Stimulated activated CD4-positive, alpha-beta T cell treated with anti-CD3 and anti-CD28 coated beads, Interleukin-1b, Interleukin-23, amount 100 ng/mL, for 4 hours (primary cell): ENCODE measurements at places on chromosomes 5 and 9.

GRCh38 chr5:179777909-179778308 lies 15.9 kb upstream of the LTC4S start:
- no peak for DNase-seq

GRCh38 chr5:27978322-27978721 lies 939.9 kb upstream of the CDH9 start:
- DNase-seq, result no peak

GRCh38 chr5:4639946-4640345 lies 500.2 kb upstream of the ADAMTS16 start:
- no peak for DNase-seq

DNA sequence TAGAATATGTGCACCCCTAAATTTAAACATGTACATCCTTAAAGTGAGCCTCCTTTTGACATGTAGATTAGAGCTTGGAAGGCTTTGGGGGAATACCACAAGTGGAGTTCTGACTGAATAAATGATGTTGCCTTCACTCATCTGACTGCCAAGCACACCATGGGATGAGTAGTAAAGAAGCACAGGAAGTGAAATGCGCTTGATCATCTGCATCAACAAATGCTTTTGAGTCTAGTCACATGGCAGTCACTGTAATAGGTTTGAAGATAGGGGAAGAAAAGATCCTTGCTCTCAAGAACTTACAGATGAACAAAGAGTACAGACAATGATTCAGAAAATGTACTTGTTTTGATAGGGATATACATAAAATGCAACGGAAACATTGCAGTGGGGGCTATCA lies 62.0 kb upstream of the STARD4 start:
- no peak for DNase-seq

GRCh38 chr9:33109097-33109496 lies 32.6 kb upstream of the SMU1 start:
- DNase-seq, result no peak

GRCh38 chr5:104540448-104540847 lies 977.9 kb upstream of the NUDT12 start:
- DNase-seq, result no peak

DNA sequence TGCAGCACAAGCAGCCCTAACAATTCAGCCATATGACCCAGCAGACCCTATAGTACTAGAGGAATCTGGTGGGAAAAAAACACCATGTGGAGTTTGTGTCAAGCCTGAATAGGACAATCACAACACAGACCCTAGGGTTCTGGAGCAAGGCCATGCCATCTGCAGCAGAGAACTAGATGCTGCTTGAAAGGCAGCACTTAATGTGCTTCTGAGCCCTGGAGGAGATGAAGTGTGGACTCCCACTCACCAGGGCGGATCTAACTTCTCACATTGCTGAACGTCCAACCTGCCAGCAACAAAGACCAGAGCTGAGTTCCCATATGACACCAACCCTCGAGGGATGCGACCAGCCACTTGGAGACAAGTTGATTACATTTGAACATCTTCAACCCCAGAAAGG lies 43.2 kb downstream of the GABBR2 start:
- DNase-seq, result no peak

- no peak for DNase-seq
Measured at GRCh38 chr5:15834596-15835245, 334.7 kb downstream of the FBXL7 start.

- DNase-seq, result no peak
Measured at GRCh38 chr5:95564450-95564849, 9.5 kb downstream of the ARSK start.

GRCh38 chr9:76321195-76321828 lies 72.9 kb downstream of the RFK start:
- no peak for DNase-seq

DNA sequence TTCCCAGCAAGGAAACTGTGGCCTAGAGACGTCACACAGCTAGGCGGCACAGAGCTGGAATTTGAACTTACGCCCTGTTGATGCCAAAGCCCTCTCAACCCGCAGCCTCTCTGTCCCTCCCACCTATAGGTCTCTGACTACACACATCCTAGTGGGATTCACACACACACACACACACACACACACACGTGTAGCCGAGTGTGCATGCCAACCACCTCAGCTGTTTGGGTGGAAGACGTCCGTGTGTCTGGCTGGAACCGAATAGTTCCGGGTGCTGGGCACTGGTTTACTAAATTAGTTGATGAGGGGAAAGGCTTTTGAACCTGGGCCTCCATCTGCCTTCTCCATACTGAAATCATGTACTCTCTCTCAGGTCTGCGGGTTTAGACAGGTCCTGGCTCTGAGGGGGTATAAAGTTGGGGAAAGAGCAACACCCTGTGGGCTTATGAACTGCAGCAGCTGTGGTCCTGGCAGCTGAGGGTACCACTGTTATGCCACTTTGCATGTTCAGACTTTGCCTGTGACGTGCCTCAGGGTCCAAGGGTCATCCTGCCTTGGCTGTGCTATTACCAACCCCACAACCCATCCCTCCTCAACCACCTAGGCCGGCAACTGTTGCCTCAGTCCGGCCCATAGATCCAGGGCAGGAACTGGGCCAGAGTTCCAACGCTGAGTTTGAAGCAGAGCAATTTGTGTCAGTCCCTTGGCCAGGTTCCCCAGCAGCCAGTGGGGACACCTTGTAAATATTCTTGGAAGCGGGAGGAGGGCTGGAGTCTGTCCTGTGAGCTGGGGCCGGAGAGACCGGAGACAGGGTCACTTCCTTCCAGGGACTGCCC lies 50.5 kb downstream of the PSD2 start:
- no peak for DNase-seq

DNA sequence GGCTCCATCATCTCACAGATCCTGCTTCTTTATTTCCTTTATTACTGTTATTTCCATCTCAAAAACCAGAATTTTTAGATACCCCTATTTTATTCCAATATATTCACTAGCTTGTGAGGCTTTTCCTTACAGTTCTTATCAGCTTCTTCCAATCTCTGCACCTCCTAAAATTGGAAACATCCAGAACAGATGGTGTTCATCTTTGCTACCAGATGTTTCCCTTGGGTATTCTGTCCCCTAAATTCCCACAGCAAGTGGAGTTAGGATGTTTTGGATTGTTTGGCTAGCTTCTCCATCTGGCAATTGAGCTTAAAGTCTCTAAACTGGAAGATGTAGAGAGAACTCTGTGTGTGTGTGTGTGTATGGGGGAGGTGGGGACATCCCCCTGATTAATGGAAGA lies 580.4 kb downstream of the DTWD2 start:
- DNase-seq, result no peak

DNA sequence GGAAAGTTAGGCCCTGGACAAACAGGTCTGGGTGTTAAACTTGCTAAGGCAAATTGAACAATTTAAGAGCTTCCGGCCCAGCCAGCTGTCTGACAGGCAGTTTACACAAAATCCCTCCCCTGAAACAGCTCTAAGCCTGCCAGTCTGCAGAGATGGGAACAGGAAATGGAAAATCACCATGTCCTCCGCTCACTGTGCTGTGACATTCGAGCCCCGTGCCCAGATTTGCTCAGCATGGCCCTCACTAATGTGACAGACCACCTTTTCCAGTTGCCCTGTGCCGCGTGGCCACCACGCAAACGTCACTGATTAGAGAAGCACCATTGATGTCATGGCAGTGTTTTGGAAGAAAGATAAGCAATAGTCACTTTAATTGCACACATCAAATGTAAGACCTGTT lies 41.0 kb downstream of the CCNJL start:
- DNase-seq, result no peak

DNA sequence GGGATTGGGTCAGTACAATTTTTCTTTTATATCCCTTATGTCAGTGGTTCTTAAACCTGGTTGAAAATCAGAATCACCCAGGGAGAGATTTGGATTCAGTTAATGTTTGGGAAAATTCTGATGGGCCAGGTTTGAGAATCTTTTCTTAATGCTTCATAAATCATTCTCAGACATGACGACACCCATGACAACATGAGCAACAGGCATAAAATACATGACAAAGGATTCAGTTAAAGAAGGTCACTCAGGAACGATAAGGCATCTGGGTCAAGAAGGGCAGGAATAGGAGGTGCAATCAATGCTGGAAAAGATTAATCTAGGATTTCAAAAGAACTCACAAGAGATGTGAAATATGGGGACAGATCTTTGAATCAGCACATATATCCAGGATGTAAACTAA lies 41.8 kb downstream of the ELOVL7 start:
- DNase-seq, result no peak
